ENCODE measurements at places on chromosomes 2 and 18. TPM values are rescaled to one million over a fixed set of nuclear protein-coding genes. Genes with fewer than 3 reads are reported as not detected.

- H3K27me3 ChIP-seq: no peaks in the 10 kb centered on the region
- no peaks in the 10 kb centered on the region for H3K36me3 ChIP-seq
- H3K4me3 ChIP-seq: no peak overlapping the region
- DNase-seq: no peak
Measured at GRCh38 chr2:192218377-192218776, 23.6 kb upstream of the TMEFF2 start.

- no peak for DNase-seq
- H3K4me1 ChIP-seq: peaks cover 27% of the 10 kb centered on the region
- no peaks in the 10 kb centered on the region for H3K27me3 ChIP-seq
Measured at GRCh38 chr2:60515721-60516226, 37.7 kb downstream of the BCL11A start.

DNA sequence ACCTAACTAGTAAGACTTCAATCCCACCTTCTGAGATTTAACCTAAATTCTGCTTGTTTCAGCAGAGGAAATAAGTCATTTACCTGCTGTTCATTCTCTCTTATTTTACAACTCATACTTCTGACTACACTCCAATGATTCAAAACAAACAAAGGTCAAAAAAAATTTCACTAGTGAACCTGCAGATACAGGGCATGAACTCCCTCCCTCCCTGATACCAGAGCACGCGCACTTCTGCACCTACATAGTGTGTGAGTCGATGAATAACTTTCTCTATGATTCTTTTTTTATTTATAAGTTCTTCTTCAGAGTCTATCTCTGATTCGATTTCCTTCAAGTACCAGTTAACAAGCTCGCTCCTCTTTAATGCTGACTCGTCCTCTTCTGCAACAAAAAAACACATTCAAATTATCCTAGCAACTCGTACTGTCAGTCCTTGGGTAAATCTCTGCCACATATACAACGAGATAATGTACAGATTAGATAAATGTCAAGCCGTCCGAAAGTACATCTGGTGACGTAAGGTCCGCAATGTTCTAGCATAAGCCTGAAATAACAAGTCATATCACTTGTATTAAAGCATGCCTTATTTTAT is 7.4 kb upstream of the LCT start:
- no peak overlapping the region for H3K4me3 ChIP-seq
- H3K36me3 ChIP-seq: peaks cover 1% of the 10 kb centered on the region
- no peak overlapping the region for H3K27ac ChIP-seq
- no peak for DNase-seq
- no peaks in the 10 kb centered on the region for H3K27me3 ChIP-seq

DNA sequence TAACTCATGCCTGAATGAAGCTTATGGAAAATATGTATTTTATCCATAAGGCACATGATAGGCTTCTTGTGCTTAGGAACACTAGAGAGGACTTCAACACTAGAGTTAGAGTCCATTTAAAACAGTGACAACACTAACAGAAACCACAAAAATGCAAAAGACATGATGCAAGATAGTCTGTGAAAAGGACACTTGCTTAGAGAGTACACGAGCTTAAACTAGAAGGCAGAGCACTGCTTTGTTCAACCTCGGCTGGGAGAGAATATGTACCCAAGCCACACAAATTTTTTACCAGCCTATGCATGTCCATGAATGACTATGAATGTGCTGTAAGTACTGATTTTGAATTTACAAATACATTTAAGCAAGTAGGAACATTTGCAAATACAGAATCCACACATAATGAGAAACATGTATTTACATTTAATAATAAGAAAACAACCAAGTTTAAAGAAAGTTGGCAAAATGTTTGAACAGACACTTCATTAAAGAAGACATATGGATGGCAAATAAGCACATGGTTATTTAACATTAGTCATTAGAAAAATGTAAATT is 130.6 kb downstream of the SPOPL start:
- H3K4me3 ChIP-seq: no peak overlapping the region
- no peak overlapping the region for H3K27ac ChIP-seq
- no peaks in the 10 kb centered on the region for H3K27me3 ChIP-seq
- no peaks in the 10 kb centered on the region for H3K4me1 ChIP-seq
- no peaks in the 10 kb centered on the region for H3K36me3 ChIP-seq

DNA sequence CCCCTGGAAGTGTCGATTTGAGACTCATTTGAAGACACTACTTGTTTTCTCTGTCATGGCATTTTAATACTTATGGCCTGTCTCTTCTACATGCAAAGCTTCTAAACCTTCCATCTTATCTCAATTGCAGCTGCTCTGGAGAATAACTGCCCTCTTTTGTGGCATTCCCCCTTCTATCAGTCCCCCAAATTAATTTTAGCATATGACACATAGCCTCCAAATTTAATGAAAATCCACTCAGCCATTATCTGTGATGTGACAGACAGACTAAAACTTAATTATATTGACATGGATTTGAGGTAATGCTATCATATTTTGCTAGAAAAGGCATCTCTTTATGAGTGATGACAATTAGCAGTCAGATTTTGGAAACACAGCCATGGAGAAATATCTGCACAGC is 71.2 kb downstream of the LRRTM1 start:
- no peaks in the 10 kb centered on the region for H3K36me3 ChIP-seq
- no peaks in the 10 kb centered on the region for H3K4me1 ChIP-seq
- H3K27me3 ChIP-seq: no peaks in the 10 kb centered on the region
- H3K4me3 ChIP-seq: no peak overlapping the region
- H3K27ac ChIP-seq: no peak overlapping the region

DNA sequence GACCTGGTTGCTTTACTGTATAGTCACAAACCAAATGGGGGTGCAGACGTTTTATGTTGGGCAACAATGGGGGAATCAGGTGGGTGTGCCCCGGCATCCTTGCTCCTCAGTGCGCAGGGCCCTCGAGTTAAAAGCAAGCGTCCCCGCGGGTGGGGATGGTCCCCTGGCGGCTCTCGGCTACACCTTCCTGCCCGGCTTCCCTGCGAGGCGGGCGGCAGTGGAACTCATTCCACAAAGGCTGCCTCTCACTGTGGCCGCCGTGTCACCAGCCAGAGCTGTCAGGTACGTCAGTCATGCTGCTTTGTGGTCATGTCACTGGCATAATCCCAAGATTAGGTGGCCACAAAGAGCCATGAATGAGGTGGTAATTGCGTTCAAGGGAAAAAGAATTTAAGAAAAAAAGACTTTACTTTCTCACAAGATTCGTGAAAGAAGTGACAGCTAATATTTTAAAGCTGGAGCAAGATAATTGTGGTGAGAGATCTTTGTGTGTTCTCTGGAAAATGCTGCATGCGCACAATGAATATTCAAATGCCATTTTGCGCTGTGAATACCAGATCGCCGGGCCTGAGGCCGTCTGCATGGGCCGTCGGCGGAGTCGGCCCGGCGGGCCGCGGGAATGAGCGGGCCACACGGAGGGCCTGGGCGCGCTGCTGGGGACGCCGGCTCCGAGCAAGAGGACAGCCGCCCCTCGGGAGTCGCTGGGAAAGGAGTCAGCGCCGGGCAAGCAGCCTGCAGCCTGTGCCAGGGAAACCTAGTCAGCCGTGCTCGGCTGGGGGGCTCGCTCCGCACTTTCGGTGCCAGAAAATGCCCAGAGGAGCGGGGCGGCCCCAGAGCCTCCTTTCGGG is 82.3 kb upstream of the LDLRAD4 start:
- H3K27me3 ChIP-seq: no peaks in the 10 kb centered on the region
- no peak for DNase-seq
- peak overlapping the region; percentile 6 for H3K4me3 ChIP-seq
- H3K4me1 ChIP-seq: peaks cover 15% of the 10 kb centered on the region
- no peaks in the 10 kb centered on the region for H3K36me3 ChIP-seq
- H3K27ac ChIP-seq: no peak overlapping the region

DNA sequence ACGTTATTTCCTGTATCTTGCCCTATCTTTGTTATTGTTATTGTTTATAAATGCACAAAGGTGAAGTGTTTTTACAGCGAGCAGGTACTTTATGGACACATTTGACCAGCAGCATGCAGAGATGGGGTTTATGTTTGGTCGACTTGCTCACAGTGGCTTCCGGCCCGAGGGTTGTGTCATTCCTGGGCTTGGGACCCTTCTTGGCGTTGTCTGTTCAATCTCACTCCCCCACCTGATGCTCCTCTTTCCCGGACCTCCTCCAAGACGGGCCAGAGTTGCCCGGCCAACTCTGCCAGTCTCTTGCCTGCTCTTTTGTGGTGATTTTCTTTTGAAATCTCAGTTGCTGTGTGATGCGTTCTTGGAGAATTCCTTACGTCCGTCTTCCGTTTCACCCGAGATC is 153.9 kb downstream of the TWIST2 start:
- no peaks in the 10 kb centered on the region for H3K4me1 ChIP-seq
- no peak overlapping the region for H3K27ac ChIP-seq
- no peaks in the 10 kb centered on the region for H3K27me3 ChIP-seq

- H3K4me1 ChIP-seq: no peaks in the 10 kb centered on the region
- no peaks in the 10 kb centered on the region for H3K27me3 ChIP-seq
- no peak overlapping the region for H3K4me3 ChIP-seq
- peaks cover 7% of the 10 kb centered on the region for H3K36me3 ChIP-seq
- DNase-seq: no peak
Measured at GRCh38 chr18:76437011-76437410, 58.0 kb downstream of the ZNF516 start.

- H3K27ac ChIP-seq: no peak overlapping the region
- no peak overlapping the region for H3K4me3 ChIP-seq
- H3K4me1 ChIP-seq: no peaks in the 10 kb centered on the region
- H3K27me3 ChIP-seq: no peaks in the 10 kb centered on the region
- peak; percentile 77 for DNase-seq
Measured at GRCh38 chr18:37537868-37538525, 27.6 kb downstream of the CELF4 start.

- H3K4me1 ChIP-seq: peaks cover 9% of the 10 kb centered on the region
- H3K4me3 ChIP-seq: no peak overlapping the region
- peak; percentile 60 for DNase-seq
- peak overlapping the region; percentile 9 for H3K27ac ChIP-seq
Measured at GRCh38 chr2:109318150-109318948, 189.3 kb downstream of the SH3RF3 start.

DNA sequence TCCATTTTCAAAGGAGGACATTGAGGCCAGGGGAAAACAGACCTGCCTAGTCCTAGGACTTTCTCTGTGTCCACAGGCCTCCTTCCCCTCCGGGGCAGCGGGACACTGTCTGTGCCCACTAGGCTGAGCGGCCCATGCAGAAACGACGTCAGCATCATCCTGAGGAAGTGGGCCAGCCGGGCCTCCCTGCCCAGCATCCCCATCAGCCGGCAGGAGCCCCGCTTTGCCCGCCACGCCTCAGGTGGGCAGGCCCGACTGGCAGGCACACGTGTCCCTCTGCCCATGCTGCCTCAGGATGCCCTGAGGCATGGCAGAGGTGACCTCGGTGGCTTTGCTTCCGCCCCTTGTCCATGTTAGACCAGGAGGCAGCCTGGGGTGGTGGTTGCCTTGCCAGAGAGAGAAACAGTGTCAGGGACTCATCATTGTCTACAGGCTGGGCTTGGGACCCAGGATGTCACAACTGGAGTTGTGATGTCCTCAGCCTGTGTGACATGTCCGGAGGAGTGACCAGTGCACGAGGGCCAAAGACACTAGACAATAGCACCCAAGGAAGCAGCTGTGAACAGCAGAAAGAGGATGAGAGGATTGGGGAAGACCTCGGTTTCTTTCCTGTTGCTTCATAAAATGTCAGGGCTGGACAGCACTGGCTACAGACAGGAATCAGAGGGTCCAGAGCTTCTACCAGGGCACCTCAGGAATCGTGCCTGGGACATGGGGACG is 36.8 kb downstream of the TOGARAM2 start:
- H3K4me1 ChIP-seq: peaks cover 2% of the 10 kb centered on the region
- no peak for DNase-seq
- H3K27ac ChIP-seq: no peak overlapping the region
- no peaks in the 10 kb centered on the region for H3K27me3 ChIP-seq
- no peaks in the 10 kb centered on the region for H3K36me3 ChIP-seq

- H3K27me3 ChIP-seq: no peaks in the 10 kb centered on the region
- H3K4me3 ChIP-seq: no peak overlapping the region
- H3K4me1 ChIP-seq: no peaks in the 10 kb centered on the region
- no peak for DNase-seq
- H3K27ac ChIP-seq: no peak overlapping the region
Measured at GRCh38 chr18:56381196-56381595, 257.2 kb downstream of the TXNL1 start.

DNA sequence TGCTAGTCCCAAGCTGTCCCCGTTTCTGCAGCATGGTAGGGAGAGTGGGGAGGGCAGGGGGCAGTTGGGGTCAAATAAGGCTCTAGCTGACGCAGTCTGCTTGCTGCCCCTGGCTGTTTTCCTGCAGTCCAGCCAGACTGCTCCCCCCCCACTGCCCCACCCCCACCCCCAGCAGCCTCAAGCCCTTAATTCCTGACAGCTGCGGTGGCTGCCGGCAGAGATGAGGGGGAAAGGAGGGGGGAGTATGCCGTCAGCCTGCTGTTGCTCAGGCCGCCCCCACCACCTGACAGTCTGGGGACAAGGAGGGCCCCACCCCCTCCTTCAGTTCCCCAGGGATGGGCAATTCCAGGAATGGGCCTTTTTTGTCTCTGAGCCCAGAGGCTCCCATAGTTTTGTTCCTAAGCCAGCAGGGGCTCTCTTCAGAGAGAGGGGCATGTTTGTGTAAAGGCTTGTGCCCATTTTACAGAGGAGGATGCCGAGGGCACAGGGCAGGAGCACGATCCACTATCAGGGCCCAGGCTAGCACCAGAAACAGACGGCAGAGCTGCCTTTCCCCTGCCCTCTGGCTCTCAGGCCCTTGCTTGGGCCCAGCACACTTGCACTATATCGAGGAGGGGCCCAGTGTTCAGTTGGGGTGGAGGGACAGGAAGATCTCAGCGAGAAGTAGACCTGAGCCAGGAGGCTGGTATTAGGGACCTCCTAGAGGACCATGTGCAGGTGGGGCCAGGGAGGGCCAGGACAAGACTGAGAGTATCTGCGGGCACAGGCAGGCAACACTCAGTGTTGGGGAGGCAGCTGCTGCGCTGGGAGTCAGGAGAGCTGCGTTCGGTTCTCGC is 1.5 kb upstream of the WNT10A start:
- no peaks in the 10 kb centered on the region for H3K27me3 ChIP-seq
- H3K27ac ChIP-seq: no peak overlapping the region
- peaks cover 20% of the 10 kb centered on the region for H3K4me1 ChIP-seq
- DNase-seq: no peak

GRCh38 chr2:8671802-8672201 is 10.1 kb upstream of the ID2 start:
- no peak overlapping the region for H3K27ac ChIP-seq
- DNase-seq: no peak
- no peaks in the 10 kb centered on the region for H3K36me3 ChIP-seq
- H3K4me1 ChIP-seq: peaks cover 28% of the 10 kb centered on the region

The LRP2 gene
- total RNA-seq: not detected

The CFAP65 gene
- total RNA-seq: not detected

The RNU2-63P gene
- not detected for total RNA-seq

The SERPINB12 gene
- not detected for total RNA-seq

The ANKRD30BL gene
- total RNA-seq: not detected
